ENCODE measurements at places on chromosomes 5 and 9.
A peak's percentile ranks its signal among the peaks of the same experiment; 100 is the strongest.

DNA sequence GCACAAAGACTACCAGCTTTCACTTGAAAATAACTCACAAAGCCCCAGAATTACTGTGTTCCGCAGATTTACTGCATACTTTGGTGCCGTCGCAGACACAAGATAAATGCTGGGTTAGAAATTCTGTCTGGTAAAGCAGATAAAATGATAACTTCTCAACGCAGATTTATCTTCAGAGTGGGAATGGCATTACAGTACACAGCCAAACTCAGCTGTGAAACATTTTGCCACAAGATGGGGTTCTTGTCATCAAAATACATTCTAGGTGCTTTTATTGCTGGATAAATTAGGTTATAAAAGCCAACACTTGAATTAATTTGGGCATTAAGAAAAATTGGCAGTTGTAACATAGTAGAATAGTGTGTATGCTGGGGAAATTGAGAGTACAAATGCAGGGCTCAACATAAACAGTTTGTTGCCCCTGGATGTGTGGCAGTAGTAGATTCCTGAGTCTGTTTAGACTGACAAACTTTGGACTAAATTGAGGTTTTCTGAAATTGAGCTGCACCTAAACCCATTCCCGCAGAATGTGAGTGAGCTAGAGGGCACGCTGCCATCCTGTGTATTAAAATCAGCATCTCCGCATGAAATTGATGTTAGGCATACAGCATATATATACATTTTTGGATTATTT, 61.1 kb downstream of the LMNB1 start:
- no peaks in the 10 kb centered on the region for H3K4me1 ChIP-seq
- H3K36me3 ChIP-seq: no peaks in the 10 kb centered on the region
- H3K27me3 ChIP-seq: no peaks in the 10 kb centered on the region
- no peak for DNase-seq
- no peak overlapping the region for H3K4me3 ChIP-seq

DNA sequence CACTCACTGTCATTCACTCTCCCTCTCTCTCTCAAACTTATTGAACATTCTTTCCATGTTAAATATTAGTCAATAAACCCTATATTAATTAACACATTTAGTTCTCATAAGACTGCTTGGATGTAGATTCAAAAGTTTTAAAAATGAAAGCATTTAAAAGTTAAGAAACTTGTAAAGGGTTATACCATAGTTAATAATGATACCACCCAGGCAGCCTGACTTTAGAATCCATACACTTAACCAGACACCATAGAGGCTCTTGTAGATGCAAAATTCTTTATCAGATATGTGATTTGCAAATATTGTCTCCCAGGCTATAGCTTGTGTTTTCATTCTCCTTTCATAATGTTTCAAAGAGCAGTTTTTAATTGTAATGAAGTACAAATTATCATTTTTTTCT, 335.8 kb upstream of the ACTBL2 start:
- no peak overlapping the region for H3K27ac ChIP-seq
- DNase-seq: no peak
- no peaks in the 10 kb centered on the region for H3K36me3 ChIP-seq
- H3K4me1 ChIP-seq: no peaks in the 10 kb centered on the region
- no peaks in the 10 kb centered on the region for H3K27me3 ChIP-seq

DNA sequence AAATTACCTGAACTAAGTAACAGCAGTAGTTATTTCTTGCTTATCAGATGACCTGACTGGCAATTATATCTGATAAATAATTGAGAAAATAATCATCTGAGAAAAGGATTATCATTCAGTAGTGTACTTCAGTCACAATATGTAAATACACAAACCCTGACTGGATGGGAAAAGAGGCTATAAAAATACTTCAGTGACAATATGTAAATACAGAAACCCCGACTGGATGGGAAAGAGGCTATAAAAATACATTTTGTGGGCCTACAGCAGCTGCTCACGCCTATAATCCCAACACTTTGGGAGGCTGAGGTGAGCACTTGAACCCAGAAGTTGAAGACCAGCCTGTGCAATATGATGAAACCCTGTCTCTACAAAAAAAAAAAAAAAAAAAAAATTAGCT, 11.1 kb downstream of the UBAP2 start:
- no peaks in the 10 kb centered on the region for H3K4me1 ChIP-seq
- H3K36me3 ChIP-seq: no peaks in the 10 kb centered on the region
- no peaks in the 10 kb centered on the region for H3K27me3 ChIP-seq
- no peak overlapping the region for H3K4me3 ChIP-seq

DNA sequence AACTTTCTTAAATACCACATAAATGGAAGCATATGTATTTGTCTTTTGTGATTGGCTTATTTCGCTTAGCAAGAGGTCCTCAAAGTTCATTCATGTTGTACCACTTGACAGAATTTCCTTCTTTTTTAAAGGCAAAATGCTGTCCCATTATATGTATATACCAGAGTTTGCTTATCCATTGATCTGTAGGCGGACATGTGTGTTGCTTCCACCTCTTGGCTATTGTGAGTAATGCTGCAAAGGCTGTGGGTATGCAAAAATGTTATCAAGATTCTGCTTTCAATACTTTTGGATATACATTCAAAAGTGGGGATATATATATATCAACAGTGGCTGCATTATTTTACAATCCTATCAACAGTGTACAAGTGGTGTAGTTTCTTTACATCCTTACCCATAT, 271.0 kb downstream of the PRR16 start:
- no peaks in the 10 kb centered on the region for H3K36me3 ChIP-seq
- DNase-seq: no peak
- H3K4me3 ChIP-seq: no peak overlapping the region
- H3K27ac ChIP-seq: no peak overlapping the region
- H3K4me1 ChIP-seq: no peaks in the 10 kb centered on the region
- no peaks in the 10 kb centered on the region for H3K27me3 ChIP-seq

- H3K27ac ChIP-seq: no peak overlapping the region
- no peak overlapping the region for H3K4me3 ChIP-seq
- no peaks in the 10 kb centered on the region for H3K27me3 ChIP-seq
- H3K36me3 ChIP-seq: no peaks in the 10 kb centered on the region
Observed at GRCh38 chr9:108150736-108151586, 661.4 kb upstream of the KLF4 start.

- H3K36me3 ChIP-seq: no peaks in the 10 kb centered on the region
- no peak overlapping the region for H3K4me3 ChIP-seq
- H3K27ac ChIP-seq: no peak overlapping the region
- H3K27me3 ChIP-seq: no peaks in the 10 kb centered on the region
Observed at GRCh38 chr5:15634591-15635288, 134.8 kb downstream of the FBXL7 start.

DNA sequence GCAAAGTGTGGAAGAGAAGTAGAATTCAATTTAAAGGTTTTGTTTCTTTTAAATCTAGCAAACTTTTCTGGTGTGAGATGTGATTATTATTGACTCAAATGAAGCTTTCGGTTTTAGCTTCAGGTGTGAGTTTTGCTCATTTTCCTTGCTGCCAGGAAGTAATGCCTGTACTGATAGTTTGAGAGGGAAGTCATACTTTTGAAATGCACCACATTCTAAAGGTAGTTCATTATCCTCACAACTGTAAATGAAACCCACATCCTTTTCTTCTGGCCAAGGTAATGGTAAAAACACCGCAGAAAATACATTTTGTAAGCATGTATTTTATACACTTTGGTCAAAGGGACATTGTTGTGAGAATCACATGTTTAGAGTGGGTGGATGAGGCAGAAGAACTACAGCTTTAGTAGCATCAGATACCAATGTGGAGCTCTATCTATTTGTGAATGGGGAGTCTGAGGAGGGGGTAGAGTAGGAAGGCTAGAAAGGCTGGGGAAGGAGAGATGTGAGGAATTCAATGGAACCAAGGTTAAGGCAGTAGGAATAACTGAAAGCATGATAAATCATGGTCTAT, 167.0 kb upstream of the CDKN2B start:
- peaks cover 6% of the 10 kb centered on the region for H3K4me1 ChIP-seq
- H3K27ac ChIP-seq: no peak overlapping the region
- H3K36me3 ChIP-seq: no peaks in the 10 kb centered on the region

- H3K27ac ChIP-seq: no peak overlapping the region
- H3K27me3 ChIP-seq: no peaks in the 10 kb centered on the region
- no peaks in the 10 kb centered on the region for H3K36me3 ChIP-seq
Observed at GRCh38 chr9:69093471-69094103, 58.0 kb downstream of the FXN start.

GRCh38 chr5:176653401-176654385, 6.4 kb downstream of the TSPAN17 start:
- no peaks in the 10 kb centered on the region for H3K27me3 ChIP-seq
- no peaks in the 10 kb centered on the region for H3K36me3 ChIP-seq
- peaks cover 56% of the 10 kb centered on the region for H3K4me1 ChIP-seq
- no peak overlapping the region for H3K4me3 ChIP-seq
- DNase-seq: peak; percentile 34

GRCh38 chr9:18727904-18728303, 254.0 kb downstream of the ADAMTSL1 start:
- no peak overlapping the region for H3K4me3 ChIP-seq
- no peaks in the 10 kb centered on the region for H3K27me3 ChIP-seq
- H3K36me3 ChIP-seq: no peaks in the 10 kb centered on the region

- no peaks in the 10 kb centered on the region for H3K36me3 ChIP-seq
- peaks cover 23% of the 10 kb centered on the region for H3K27me3 ChIP-seq
Observed at GRCh38 chr5:78648359-78649210, at the start of gene LHFPL2. Gene LHFPL2, minus strand, starts transcription at chr5:78648772. Its CDS starts 138,559 bp downstream, at chr5:78510213.

GRCh38 chr5:128538250-128539037, 399 bp upstream of the FBN2 start:
- peaks cover 5% of the 10 kb centered on the region for H3K27me3 ChIP-seq
- no peak for DNase-seq
- H3K27ac ChIP-seq: no peak overlapping the region
- H3K36me3 ChIP-seq: no peaks in the 10 kb centered on the region
- no peak overlapping the region for H3K4me3 ChIP-seq

DNA sequence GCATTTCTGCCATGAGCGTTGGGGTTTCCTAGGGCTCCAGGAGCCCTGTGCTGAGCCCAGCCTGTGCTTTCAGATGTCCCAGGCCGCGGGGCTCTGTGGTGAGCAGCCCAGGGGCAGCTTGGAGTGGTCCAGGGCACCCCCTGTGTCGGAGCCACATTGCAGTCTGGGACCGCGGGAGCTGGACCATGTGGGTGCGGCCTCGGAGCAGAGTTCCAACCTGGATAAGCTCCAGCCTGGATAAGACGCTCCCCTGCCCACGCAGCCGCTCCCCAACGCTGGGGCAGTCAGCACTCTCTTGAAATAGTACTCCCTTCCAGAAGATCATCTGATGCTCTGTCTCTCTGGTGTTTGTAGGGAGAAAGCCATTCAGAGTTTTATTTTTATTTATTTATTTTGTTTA, 111.1 kb downstream of the WNK2 start:
- H3K4me1 ChIP-seq: no peaks in the 10 kb centered on the region
- H3K4me3 ChIP-seq: no peak overlapping the region
- no peak overlapping the region for H3K27ac ChIP-seq
- H3K27me3 ChIP-seq: no peaks in the 10 kb centered on the region
- no peak for DNase-seq

- peak; percentile 78 for DNase-seq
- H3K27ac ChIP-seq: peak overlapping the region; percentile 73
- no peaks in the 10 kb centered on the region for H3K27me3 ChIP-seq
- H3K36me3 ChIP-seq: no peaks in the 10 kb centered on the region
Observed at GRCh38 chr5:1104327-1105006, 7.4 kb downstream of the SLC12A7 start.

DNA sequence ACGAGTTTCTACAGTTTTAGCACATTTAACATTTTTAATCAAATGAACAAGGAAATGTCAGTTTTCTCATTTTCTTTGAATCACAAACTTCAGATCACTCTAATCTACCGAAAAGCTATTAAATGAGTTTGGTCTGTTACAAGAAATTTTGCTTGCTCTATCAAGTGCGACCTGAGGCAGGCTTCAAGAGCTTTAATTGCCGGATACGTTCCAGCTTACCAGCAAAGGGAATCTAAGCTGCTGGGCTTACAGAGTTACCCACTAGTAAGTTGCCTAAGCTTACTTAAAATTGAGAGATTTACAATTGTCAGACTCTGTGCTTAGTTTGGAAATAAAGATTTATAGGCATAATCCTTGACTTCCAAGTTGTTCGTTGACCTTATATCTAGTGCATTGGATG, 10.6 kb downstream of the SCGB3A1 start:
- H3K4me3 ChIP-seq: no peak overlapping the region
- no peak for DNase-seq
- H3K27ac ChIP-seq: no peak overlapping the region

GRCh38 chr5:10257870-10258269, 7.8 kb downstream of the CCT5 start:
- peaks cover 77% of the 10 kb centered on the region for H3K36me3 ChIP-seq
- H3K4me1 ChIP-seq: peaks cover 6% of the 10 kb centered on the region
- H3K27ac ChIP-seq: no peak overlapping the region
- no peaks in the 10 kb centered on the region for H3K27me3 ChIP-seq
- H3K4me3 ChIP-seq: no peak overlapping the region

DNA sequence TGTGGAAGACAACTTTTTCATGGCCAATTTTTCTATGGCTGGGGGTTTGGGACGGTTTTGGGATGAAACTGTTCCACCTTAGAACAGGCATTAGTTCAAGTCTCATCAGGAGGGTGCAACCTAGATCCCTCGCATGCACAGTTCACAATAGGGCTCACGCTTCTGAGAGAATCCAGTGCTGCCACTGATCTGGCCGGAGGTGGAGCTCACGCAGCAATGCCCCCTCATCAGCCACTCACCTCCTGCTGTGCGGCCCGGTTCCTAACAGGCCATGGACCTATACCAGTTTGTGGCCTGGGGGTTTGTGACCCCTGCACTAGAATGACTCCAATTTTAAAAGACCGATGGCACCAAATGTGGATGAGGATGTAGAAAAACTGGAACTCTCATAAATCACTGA, 127.2 kb upstream of the IER5L start:
- H3K27ac ChIP-seq: no peak overlapping the region
- no peak overlapping the region for H3K4me3 ChIP-seq
- H3K36me3 ChIP-seq: no peaks in the 10 kb centered on the region

DNA sequence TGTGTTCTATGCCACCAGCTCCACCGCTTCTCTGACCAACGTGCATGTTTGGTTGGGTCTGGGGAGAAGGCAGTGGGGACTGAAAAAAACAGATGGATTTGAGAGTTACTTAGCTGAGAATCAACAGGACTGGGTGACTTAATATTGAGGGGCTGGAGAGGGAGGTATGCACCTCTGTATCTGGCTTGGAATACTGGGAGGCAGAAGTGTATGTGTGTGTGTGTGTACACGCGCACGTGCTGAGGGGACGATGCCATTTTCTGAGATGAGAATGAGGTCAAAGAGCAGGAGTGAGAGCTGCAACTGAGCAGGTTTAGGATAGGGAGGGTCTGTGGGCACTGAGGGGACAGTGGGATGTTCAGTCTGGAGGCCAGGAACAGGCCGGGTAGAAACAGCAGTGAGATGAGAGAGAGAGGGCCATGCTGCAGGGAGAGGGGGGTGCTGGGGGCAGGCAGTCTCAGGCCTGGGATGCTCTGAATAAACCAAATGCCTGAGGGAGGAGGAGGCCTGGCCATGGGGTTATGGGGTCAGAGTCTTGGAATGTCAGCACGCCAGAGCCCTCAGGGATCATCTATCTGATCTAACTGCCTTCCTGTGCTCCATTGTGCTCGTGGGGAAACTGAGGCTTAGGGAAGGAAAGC, 14.0 kb downstream of the PDGFRB start:
- H3K4me3 ChIP-seq: no peak overlapping the region
- DNase-seq: no peak
- H3K27me3 ChIP-seq: no peaks in the 10 kb centered on the region
- no peaks in the 10 kb centered on the region for H3K36me3 ChIP-seq

GRCh38 chr5:96433066-96433447, at the start of gene PCSK1:
Gene PCSK1, minus strand, starts transcription at chr5:96433248. Its CDS starts 206 bp downstream, at chr5:96433042.
- H3K4me3 ChIP-seq: no peak within 1 kb of the TSS
- no peaks in the 10 kb centered on the region for H3K36me3 ChIP-seq
- DNase-seq: no peak
- no peaks in the 10 kb centered on the region for H3K4me1 ChIP-seq
- no peak within 1 kb of the TSS for H3K27ac ChIP-seq

Measured in CD8-positive, alpha-beta memory T cell (primary cell).